ENCODE measurements at places on chromosomes 3 and 15.

- peak; percentile 83 for DNase-seq
Observed at GRCh38 chr3:56799251-56799882, 2.4 kb downstream of the ARHGEF3 start.

- no peak for DNase-seq
Observed at GRCh38 chr15:38532728-38533127, 31.9 kb downstream of the RASGRP1 start.

GRCh38 chr3:29705906-29706844 is 425.3 kb downstream of the RBMS3 start:
- no peak for DNase-seq

- DNase-seq, result peak; percentile 66
Observed at GRCh38 chr3:148042663-148043445, 633.7 kb downstream of the ZIC1 start.

DNA sequence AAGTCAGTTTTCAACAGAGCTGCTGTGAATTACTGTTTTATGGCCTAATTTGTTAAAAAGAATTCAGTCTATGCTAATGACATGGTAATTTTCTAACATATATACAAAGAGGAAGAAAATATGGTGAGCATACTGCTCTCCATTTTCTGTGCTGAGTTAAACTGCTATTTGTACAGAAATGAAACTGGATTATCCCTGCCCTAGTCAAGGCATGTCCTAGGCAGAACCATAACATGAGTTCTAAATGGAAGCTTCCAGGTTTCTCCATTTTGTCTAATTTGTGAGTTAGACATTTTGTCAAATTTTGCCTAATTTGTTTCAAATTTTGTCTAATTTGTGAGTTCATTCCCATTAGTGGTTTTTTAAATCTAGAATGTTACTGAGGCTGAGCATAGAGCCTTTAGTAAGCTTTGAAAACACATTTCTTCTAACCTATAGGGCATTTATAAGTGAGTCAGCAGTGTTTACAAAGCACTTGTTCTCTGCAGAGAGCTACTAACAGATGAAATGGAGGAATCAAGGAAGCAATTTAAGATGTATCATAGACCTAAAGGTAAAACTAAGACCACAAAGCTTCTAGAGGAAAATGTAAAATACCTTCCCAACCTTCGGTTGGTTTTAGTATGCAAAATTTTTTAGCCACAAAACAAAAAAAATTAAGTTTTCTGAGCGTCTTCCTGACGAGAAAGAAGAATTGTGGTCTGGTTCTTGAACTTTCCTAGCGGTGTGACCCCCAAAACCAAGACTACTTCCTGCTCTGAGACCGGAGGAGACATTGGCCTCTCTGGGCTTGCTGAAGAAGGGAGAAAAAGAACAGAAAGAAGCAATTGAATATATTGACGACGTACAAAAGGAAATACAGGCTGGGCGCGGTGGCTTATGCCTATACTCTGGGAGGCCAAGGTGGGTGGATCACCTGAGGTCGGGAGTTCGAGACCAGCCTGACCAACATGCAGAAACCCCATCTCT is 9.8 kb downstream of the P2RY14 start:
- DNase-seq, result no peak

DNA sequence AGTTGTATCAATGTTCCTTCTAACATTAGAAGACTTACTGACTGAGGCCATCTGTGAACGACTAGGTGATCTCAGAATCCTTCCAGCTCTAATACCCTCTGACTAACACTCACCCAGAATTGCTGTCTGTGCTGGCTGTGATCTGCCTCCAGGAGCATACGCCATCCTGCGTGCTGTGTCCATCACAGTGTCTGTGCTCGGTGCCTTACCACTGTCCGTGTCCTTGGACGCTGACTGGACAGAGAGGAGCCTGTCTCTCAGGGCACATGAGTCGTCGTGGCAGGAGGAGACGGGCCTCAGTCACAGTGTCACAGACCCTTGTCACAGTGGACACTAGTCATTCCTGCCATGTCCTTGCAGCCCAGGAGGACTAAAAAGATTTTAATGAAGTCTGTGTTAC is 83.1 kb downstream of the LMLN start:
- no peak for DNase-seq

DNA sequence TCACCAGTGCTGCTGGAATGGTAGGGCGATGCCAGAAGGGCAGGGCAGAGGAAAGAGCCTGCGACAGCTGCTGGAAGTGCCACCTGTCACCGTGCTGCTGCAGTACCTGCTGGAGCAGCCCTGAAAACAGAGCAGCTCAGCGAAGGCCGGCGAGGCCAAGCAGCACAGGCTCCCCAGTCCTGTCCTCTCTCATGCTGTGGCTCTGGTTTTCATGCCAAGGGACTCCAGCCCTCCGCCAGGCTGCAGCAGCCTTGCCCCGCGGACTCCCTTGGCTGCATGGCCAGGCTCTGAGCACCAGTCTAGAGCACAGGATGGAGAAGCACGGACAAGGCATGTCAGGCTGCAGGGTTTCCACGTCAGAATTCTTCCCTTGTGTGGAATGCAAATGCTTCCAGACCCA is 43.9 kb downstream of the ADCY5 start:
- DNase-seq, result no peak

GRCh38 chr3:162022911-162023310 is 526.3 kb downstream of the OTOL1 start:
- DNase-seq, result no peak

- peak; percentile 87 for DNase-seq
Observed at GRCh38 chr3:56702490-56703315, 19.6 kb upstream of the TASOR start.

DNA sequence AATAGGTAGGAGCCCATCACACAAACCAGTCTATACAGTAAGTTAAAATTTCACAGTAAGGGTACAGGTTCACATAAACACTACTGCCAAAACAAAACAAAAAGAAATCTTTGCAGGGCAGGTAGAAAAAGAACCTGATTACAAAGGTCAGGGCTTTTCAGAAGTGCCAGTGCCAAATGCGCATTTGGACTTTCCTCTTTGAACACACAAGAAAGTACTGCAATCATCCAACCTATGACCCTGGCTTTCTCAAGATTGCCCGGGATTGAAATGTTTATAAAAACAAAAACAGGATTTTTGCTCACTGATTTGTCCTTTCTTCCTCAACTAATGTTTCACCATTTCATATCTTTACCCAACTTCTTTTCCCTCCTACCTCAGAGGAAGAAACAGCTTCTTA is 47.4 kb downstream of the CBLB start:
- no peak for DNase-seq

GRCh38 chr3:45008117-45008516 is 18.0 kb upstream of the CLEC3B start:
- peak; percentile 84 for DNase-seq

GRCh38 chr3:3605226-3605625 is 194.0 kb upstream of the LRRN1 start:
- DNase-seq, result no peak

DNA sequence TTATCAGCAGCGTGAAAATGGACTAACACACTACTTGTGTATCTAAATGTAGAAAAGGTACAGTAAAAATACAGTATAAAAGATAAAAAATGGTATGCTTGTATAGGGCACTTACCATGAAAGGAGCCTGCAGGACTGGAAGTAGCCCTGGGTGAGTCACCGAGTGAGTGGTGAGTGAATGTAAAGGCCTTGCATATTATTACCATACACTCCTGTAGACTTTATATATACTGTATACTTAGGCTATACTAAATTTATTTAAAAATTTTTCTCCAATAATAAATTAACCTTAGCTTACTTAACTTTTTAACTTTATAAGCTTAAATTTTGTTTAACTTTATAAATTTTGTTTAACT is 67.2 kb upstream of the TSPAN3 start:
- no peak for DNase-seq

- DNase-seq, result peak; percentile 65
Observed at GRCh38 chr15:82064824-82065223, 19.0 kb upstream of the MEX3B start.

- DNase-seq, result peak; percentile 54
Observed at GRCh38 chr3:107404727-107405469, 27.7 kb downstream of the CCDC54 start.

GRCh38 chr3:36476286-36476942 is 96.1 kb downstream of the STAC start:
- no peak for DNase-seq

DNA sequence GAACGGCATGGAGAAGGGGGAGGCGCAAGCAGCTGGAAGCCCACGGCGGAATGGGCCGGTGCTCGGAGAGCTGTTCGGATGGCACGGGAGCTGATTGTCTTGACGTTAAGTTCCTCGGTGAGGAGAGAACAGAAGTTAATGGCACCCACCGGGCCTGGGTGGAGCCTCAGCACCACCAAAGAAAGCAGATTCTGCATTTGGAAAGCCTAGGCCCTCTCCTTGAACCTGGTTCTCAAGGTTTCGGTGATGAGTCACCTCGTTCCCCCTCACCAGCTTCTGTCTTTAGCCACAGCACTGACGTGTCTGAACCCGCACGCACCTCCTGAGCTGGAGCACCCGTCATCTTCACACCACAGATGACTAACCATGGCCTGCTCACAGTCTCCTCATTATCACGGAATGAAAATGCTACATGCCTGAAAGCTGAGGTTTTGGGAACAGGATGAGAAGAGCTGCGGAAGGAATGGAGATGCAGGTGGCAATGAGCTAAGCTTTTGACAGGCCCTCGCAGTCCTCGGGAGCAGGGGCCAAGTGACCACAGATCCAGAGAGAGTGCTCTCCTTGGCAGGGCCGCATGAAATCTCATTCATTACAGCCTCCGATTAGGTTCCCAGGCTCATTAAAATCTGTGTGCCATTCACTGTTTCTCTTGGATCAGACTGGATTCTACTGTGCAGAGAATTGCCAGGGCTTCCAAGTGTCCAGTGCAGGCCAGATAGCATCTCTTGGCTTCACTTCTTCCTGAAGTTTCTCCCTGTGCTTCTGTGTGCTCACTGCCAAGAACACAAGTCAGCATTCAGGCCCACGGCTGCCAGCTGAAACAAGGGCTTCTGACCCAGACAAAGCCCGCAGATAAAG is 96.3 kb upstream of the DLG1 start:
- peak; percentile 99 for DNase-seq

DNA sequence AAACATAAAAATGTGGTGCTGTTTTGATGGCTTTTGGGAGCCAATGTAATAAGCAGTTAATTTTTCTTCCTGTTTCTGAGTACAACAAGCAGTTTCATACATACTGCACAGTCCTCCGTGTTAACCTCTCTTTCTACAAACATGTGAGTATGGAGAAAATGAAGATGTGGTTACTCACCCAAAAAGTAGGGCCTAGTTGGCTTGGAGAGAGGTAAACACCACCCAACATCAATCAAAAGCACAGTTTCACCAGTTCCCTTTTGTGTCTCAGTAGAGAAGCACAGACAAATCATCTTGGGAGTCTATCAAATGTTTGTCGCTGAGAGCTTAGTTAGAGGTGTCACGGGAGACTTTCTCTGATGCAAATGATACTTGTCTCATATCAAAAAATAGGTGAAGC is 320.2 kb downstream of the UNC13C start:
- no peak for DNase-seq

- DNase-seq, result no peak
Observed at GRCh38 chr3:41632700-41633099, 329.2 kb downstream of the ULK4 start.

GRCh38 chr3:50275996-50276761 is 2.7 kb upstream of the LSMEM2 start:
- DNase-seq, result no peak

DNA sequence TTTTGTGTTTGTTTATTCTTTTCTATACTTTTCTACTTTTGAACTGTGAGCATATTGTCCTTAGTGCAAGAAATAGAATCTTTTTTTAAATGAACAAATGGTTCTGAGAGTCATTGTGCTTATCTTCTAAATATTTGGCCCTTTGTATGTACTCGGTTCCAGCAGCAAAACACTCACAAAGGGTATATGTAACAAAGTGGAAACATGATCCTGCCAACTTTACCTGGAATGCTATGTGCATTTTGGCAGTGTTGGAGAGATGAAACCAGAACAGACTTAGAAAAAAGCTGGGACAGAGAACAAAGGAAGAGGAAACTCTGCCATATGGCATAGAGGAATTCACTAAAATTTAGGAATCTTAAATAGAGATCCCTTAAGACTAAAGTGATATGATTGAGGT is 150.1 kb downstream of the FGF12 start:
- DNase-seq, result no peak

GRCh38 chr3:107662586-107662985 is 139.8 kb downstream of the BBX start:
- peak; percentile 53 for DNase-seq

DNA sequence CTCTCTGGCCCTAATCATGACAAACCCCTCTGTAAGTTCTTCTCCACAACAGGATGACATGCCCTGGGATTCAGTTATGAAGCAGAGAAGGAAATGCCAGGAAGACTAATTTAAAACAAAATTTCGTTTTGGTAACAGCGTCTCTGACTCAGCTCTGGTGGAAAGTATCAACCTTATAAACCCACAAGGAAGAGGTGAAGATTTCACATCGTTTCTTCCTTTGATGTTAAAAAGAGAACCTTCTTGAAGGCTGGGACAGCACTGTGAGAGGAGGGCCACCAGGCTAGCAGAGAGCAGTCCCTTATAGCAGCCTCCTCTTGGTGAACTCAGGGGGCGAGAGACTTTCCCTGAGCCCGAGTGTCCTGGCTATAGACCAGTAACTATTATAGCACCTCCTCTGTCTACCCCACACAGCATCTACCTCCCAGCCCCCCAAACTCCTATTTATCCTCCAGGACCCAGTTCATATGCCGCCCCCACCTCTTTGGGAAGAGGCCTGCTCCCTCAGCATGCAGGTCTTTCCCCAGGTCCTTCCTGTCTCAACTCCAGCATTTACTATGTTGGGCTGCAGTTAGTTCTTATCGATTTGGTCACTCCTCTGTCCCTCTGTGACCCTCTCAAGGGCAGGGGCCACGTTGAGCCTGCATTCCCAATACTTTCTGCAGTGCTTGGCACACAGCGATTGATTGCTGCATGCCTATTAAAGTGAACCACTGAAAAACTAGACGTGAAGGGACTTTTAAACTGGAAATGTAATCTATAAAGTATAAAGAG is 321.5 kb upstream of the ICE2 start:
- DNase-seq, result no peak

GRCh38 chr3:129662191-129662608 is 55.7 kb upstream of the PLXND1 start:
- no peak for DNase-seq

- DNase-seq, result peak; percentile 33
Observed at GRCh38 chr3:125317761-125318160, 57.4 kb downstream of the ZNF148 start.

GRCh38 chr3:15347063-15347736 is 14.8 kb upstream of the SH3BP5 start:
- no peak for DNase-seq

DNA sequence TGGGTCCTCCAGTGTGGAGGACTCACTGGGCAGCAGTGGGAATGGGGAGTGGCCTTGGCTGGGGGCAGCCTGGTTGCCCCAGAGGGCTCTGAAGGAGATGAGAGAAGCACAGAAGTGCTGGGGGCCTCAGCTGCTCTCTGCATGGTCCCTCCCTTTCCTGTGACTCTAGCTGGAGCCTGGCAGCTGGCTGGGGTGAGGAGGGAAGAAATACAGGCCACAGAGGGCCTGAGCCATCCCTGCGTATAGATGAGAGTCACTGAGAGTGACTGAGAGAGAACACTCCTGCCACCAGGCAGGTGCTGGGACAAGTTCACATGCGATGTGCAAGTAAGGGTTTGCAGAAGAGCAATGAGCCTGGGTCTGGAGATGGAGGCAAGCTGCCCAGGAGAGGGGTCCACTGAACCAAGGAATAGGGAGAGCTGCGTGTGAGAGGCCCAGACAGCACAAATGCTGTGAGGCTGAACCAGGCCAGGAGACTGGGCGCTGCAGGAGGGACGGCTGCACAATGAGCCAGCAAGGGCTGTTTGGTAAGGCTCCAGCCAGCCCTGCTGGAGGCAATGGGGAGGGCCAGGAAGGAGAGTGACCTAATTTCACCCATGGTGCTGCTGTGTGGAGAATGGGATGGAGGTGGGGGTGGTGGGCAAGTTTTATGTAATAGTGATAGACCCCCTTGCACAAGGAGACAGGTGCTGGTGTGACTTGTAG is 87.2 kb downstream of the CLSTN2 start:
- no peak for DNase-seq

All from cardiac fibroblast (primary cell).